ENCODE measurements at places on chromosomes 2 and 18. TPM values are rescaled to one million over a fixed set of nuclear protein-coding genes. Genes with fewer than 3 reads are reported as not detected.
A peak's percentile ranks its signal among the peaks of the same experiment; 100 is the strongest.

GRCh38 chr18:24052053-24052452 is 37.5 kb downstream of the TTC39C start:
- DNase-seq, result no peak

- DNase-seq, result peak; percentile 32
Measured at GRCh38 chr2:212811036-212811805, 272.6 kb upstream of the ERBB4 start.

DNA sequence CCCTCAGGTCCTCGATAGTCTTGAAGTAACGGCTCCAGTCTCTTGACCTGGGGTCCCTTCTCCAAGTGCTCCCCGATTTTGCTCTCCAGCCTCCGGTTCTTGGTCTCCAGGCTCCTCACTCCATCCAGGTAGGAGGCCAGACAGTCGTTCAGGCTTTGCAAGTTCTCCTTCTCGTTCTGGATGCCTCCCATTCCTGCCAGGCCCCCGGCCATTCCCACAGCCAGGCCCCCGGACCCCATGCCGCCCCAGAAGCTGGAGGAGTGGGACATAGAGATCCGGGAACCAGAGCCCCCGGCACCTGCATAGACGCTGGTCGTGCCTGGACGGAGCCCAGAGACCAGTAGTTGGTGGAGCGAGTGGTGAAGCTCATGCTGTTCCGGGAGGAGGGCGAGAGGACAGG is 29.0 kb upstream of the RAB31 start:
- no peak for DNase-seq

Gene DSG4
- total RNA-seq, result not detected

- DNase-seq, result no peak
Measured at GRCh38 chr2:60577682-60578283, 24.3 kb upstream of the BCL11A start.

DNA sequence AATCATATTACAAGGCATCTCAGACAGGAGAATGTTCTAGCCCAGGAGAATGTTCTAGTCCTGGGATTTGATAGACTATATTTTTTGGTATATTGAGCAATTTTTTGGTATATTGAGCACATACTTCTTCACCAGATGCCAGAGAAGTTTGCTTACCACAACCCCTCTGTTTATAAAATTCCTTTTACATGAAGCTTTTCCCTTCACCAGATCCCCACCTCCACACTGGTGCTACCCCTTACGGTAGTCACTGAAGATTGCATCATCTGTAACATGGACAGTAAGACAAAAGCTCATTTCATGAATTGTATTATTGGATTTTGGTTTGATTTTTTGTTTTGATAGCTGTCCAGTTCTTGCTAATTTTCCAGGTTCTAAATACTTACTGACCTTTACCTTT is 7.2 kb upstream of the HNMT start:
- no peak for DNase-seq

- DNase-seq, result no peak
Measured at GRCh38 chr2:128638341-128639119, 319.9 kb upstream of the HS6ST1 start.

DNA sequence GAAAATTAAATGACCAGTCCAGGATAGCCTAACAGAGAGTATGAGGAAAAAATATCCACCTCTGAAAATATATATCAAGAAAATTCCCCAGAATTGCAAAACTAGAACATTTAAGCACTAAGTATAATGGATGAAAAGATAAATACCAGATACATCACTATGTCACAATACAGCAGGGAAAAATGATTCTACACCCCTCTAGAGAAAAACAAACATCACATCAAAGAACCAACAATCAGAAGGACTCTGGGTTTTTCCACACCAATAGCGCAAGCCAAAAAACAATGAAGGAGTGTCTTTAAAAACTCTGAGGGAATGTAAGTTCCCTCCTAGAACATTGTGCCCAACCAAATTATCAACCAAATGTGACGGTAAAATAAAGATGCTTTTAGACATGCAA is 13.7 kb downstream of the BUB1 start:
- no peak for DNase-seq

GRCh38 chr2:119425620-119426395 is 5.8 kb upstream of the TMEM37 start:
- no peak for DNase-seq

Gene INHBB
- total RNA-seq, result not detected

DNA sequence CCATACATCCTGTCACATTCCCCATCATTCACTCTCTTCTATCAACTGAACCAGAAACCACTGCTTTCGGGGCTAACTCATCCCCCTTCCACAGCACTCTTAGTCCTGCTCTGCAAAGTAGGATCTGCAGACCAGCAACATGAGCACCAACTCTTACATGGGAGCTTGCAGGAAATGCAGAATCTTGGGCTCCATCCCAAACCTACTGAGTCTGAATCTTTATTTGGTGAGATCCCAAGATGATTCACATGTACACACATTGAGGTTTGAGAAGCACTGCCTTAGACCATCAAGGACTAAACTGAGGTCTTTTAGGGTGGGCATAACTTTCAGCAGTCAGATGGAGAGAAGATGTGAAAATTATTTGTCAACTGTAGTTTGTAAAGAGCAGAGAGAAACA is 235.6 kb upstream of the EPHA4 start:
- DNase-seq, result no peak

- no peak for DNase-seq
Measured at GRCh38 chr2:18966131-18966530, 376.8 kb upstream of the NT5C1B start.

DNA sequence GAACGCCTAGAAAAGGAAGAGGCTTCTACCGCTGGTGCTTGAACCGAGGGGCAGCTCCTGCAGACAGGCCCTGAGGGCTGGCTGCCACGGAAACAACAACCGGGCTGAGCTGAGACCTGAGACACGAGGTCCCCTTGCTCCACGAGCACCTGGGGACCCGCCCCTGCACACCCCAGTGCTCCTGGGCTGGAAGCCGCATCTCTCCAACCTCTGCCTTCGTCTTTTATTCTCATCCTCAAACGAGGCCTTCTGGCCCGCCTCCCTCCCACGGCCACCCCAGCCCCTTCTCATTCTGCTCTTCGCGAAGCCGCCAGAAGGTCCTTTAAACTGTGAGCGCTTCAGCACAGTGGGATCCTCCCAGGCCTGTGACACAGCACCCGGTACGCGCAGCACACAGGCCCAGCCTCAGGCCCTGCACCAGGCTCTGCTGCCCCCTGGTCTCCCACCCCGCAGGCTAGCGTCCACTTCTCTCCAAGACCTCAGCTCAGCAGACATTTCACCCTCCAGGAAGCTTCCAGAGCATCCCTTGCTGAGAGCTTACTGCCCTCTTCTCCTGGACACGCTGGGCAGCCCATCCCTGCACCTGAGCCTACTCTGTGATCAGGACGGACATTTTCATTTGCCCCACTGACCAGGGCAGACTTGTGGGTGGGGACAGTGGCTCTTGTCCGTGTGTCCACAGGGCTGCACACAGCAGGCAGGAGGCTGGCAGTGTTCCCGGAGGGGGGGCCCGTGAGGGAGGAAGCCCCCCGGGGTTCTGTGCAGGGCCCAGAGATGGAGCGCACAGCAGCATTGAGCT is 149.7 kb downstream of the PXDN start:
- no peak for DNase-seq

DNA sequence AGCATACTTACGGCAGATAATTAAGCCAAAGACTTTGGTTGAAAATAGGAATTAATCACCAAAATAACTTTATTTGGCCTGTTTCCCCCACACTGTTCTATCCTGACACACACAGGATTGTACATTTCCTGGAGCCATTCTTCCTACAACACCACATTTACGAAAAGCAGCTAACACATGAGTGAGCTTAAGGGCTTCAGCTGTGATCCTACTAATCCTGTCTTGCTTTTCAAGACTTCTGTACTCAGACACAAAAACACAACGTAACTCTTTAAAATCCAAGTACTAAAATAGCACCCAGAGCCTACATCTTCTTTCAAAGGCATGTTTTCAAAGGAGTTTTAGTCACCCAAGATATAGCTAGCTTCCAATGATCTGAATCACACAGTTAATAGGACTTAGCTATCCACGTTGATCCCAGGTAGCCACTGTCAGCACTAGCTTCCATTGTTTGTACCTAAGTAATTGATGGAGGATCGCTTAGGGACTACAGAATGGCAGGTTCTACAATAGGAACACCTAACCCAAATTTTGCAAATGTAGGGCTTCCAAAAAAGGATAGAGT is 42.8 kb upstream of the TTC39C start:
- no peak for DNase-seq

GRCh38 chr2:162113776-162114168 is 38.3 kb downstream of the GCG start:
- DNase-seq, result no peak

Gene TACR1
- total RNA-seq, result 0.08 TPM

DNA sequence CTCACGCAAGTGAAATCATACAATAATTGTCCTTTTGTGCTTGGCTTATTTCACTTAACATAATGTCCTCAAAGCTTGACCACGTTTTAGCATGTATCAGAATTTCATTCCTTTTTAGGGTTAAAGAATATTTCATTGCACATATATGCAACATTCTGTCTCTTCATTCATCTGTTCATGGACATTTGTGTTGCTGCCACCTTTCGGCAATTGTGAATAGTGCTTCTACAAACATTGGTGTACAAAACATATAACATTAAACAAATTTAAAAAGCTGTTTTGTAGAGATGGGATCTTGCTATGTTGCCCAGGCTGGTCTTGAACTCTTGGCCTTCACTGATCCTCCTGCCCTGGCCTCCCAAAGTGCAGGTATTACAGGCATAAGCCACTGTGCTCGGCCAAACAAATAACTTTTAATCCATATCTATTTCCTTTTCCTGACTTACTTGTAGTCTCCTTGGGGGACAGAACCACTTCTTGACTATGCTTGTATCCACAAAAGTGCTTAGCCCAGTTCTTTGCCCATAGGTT is 209.3 kb downstream of the SLC4A3 start:
- no peak for DNase-seq

Gene SIX3
- total RNA-seq, result 0.11 TPM

GRCh38 chr2:48943436-48943835 is 187.9 kb upstream of the LHCGR start:
- DNase-seq, result no peak

DNA sequence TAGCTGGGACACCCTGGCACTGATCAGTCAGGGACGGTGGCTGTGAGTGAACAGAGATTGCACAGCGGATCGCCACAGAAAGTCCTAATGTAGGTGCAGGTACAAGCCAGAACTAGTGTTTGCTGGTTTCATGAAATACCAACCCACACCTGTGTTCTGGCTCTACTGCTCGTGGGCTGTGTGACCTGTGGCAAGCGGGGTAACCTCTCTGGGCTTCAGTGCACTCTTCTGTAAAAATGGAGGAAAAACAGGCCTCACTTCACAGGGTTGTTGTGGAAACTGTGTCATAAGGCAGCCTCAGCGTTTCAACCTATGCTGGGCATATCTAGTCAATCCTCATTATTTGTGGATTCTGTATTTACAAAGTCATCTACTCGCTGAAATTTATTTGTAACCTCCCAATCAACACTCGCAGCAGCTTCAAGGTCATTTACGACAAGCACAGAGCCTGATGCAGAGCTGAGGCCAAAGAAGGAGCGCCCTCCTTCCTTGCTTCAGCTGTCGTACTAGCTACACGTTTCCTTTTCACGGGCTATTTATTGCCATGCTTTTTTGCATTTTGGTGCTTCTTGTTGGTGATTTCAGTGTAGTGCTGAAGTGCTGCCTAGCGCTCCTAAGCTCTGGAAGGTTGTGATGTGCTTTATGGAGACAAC is 30.0 kb downstream of the GPR45 start:
- no peak for DNase-seq

Gene LINC00305
- not detected for total RNA-seq

Gene MYL1
- not detected for total RNA-seq

DNA sequence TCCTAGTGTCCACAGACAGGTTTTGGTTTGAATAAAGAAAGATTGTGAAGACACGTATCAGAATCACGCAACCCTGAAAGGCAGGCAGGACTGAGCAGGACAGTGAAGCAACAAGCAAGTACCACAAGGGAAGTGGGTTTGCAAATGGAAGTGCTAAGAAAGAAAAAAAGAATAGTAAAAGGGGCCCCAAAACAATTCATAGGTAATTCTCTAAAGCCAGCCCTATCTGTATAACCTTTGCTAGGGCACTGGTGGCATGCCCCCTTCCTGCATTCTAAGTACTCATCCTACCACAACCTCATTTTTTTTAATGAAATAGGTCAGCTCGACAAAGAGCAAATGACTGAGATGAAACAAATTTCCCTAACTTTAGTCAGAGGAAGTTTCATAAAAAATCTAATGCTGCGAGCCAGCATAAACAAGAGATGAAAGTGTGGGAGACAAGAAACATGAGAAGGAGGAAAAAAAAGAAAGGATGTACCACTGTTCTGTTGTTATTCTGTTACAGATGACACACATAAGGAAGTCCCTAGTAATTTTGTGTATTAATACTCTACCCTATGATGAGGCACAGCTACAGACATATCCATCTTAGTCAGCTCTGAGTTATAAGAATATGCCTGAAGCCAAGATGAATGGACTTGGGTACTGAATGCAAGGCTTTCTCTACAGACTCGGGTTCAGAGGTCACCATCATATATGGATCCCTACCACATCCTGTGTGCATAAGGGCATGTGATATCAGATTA is 32.2 kb downstream of the IKZF2 start:
- no peak for DNase-seq

DNA sequence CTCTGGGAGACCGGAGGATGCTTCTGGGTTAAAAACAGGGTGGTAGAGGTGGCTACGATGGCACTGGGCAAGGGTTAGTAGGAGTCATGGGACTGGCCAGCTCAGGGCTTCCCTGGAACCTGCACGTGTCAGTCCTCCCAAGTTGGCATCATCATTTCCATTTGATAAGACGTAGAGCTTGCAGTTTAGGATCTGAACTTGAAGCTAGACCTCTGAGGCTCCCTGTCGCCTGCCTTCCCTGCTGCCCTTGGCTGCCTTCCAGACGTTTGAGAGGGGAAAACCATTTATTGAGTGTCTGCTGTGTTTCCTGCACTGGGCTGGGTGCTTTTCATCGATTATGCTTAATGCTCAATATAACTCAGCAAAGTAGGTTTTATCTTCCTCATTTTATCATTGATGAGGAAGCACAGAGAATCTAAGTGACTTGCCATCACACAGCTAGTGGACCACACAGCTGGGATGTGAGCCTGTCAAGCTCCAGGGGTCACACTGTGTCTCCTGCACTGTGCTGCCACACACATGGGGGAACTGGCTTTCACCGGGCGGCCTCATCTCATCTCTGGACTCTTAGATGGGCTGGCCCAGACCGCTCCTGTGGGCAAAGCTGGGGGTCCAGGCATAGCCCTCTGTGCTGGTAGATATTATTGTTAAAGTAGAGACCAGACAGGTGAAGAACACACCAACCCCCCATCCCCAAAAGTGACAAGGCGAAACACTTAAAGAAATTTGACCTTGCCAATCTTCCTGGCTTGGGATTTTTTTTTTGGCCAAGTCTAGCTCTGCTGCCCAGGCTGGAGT is 7.8 kb downstream of the NT5DC4 start:
- DNase-seq, result no peak

- no peak for DNase-seq
Measured at GRCh38 chr2:42052702-42053481, 5.1 kb downstream of the PKDCC start.

Measured in CD8-positive, alpha-beta T cell (primary cell).